Heart right ventricle (tissue), 16 donors: ENCODE measurements at places on chromosomes 7 and 10.

DNA sequence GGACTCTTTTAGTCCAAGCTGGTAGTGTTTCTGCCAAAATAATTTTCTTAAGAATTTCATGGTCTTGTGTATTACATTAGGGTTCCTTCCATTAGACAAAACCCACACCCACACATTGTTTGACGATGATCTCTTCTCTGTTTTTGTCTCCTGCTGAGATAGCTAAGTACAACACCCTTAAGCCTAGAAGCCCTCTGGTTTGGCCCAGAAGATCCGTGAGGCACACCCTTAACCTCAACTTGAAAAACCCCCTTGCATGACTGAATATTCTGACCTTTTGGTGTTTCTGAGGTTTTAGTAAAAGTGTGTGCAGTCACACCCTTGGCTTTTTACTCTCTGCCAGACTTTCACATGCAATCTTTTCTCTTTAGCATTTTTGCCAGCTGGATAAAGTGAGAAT lies 29.3 kb upstream of the ERCC6 start:
- DNase-seq = no peak

- DNase-seq = no peak
Observed at GRCh38 chr10:8043569-8044306, 10.8 kb upstream of the GATA3 start.

DNA sequence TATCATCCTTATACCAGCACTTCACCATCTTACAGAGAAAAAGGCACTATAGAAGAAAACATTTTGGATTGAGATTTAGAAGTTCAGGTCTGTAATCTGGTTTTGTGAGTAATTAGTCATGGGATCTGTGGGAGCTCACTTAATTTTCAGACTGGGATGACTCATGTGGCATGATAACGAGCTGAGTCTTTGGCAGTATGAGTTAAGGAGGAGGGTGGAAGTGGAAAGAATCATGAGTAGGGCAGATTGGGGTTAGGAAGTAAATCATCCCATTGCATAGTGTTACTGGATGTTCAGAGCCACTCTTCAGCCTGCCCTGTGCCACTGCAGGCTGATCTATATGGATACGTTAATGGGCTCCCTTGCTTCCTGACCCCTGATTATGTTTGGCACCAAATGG lies 64.9 kb downstream of the ZNF92 start:
- no peak for DNase-seq

DNA sequence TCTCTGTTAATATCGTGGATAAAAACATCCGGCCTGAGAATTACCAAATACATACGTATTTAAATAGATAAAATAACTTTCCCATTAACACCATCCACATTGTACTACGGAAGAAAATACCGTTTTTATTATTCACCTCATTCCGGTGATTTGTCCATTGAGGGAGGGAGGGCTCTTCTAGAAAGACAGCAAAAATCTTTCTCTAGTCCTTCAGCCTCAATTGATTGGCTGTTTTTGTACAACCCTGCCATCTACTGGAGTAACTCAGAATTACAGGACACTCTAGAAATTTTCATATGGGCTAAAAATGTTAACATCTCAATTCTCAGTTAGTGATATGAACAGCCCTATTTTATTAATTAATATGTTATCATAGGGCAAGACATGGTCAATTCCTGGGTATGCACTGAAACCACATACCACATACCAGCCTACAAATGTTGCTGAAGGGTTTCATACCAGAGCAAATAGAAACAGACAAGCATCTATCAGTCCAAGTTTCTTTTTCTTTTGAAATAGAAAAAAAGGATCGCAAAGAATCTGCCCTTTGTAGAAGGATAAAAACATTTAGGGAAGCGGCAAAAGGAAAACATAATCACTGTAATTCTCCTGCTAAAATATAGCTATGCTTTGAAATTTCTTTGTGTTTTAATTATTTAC lies 55.8 kb upstream of the CDCA7L start:
- no peak for DNase-seq

GRCh38 chr10:10397906-10398305 lies 619.8 kb upstream of the CELF2 start:
- DNase-seq = no peak

GRCh38 chr7:42914421-42915045 lies 2.7 kb upstream of the C7orf25 start:
- DNase-seq = no peak

DNA sequence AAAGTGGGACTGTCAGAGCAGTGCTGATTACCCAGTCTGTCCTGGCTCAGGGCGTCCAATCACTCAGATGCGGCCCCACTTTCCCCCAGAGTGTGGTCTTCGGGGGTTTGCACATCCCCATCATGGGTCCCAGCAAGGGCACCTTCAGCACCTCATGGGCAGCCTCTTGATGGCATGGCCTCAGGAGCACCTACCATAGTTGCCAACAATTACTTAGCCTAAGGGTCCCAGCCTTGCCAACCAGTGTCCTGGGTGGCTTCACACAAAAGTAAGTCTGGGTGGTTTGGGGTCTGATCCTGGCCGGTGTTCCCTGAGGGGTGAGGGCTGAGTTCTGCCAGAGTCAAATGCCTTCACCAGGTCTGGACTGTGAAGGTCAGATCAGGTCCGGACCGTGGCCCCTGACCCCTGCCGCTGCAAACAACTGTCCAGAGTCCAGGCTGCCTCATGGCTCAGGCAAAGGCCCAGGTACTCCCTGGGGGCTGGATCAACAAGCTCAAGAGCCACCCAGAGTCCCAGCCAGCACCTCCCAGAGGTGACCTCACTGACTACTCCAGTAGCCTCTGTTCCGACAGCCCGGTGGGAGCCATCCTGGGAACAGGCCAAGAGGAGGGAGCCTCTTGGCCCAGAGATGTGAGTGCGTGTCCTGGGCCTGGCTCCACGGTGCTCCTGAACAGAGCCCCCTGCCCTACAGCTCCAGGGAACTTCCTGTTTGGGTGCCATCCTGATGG lies 6.2 kb upstream of the MARVELD1 start:
- no peak for DNase-seq

DNA sequence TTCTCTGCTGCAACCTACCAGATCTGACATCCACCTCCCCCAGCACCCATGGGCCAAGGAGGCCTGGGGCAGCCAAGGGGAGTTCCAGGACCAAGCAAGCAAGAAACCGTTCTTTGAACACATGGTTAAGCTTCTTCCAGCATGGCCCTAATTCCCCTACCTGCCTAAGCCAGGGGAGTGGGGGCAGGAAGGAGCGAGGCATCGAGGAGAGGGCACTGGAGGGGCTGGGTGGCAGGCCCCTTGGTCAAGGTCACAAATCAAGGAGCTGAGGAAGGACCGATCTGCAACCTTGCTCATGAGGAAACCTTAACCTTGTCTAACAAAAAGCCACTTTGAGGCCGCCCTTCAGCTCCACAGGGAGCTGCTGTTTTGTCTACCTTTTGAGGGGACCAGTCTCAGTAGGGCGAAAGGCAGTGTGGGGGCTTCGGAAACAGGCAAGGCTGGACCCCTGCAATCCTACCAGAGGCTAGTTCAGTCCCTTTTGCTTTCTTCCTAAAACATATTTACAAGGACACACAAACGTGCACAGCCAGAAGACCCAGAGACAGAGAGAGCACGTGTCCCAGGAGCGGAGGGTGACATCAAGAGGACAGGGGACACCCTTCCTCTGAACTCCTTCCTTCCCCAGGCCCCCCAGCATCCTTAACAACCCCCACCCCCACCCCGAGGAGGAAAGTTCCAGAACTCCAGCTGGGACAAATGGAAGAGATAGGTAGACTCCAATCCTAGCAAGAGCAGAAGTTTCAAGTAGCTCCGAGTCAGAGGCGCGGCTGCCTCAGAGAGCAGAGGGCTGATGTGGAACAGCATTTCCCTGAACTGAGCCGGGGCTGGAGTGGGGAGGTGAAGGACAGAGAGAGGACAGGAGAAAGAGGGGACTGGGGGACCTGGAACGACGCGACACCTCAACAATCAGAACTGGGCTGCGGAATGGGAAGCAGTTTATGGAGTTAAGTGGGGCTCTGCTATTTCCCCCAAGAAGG lies 28.2 kb downstream of the SPOCK2 start:
- DNase-seq = no peak

DNA sequence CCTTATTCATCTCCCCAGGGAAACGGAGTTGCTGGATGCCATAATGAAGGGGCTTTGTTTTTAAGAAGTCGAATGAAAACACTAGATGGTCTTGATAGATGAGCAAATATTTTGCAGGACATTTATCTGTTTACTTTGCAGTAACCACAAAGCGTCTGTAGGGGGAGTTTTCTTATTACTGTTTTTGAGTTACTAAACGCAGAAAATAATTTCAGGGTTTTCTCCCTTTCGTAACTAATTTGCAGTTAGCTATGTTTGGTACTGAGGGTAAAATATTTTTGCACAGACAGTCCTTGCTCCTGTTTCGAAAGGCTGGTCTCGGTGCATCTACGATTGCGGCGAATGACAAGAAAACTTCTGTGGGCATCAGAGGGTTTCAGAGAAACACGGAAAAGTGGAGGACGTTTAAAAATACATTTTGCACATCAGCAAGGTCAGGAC lies 505.6 kb upstream of the MKI67 start:
- DNase-seq = peak; percentile 41

- no peak for DNase-seq
Observed at GRCh38 chr7:105600720-105601550, 19.6 kb upstream of the EFCAB10 start.

- DNase-seq = no peak
Observed at GRCh38 chr7:29447828-29448227, 115.8 kb upstream of the PRR15 start.

GRCh38 chr7:123757095-123757494 lies 8.3 kb upstream of the WASL start:
- DNase-seq = no peak

GRCh38 chr7:42690794-42691639 lies 220.9 kb downstream of the C7orf25 start:
- no peak for DNase-seq

DNA sequence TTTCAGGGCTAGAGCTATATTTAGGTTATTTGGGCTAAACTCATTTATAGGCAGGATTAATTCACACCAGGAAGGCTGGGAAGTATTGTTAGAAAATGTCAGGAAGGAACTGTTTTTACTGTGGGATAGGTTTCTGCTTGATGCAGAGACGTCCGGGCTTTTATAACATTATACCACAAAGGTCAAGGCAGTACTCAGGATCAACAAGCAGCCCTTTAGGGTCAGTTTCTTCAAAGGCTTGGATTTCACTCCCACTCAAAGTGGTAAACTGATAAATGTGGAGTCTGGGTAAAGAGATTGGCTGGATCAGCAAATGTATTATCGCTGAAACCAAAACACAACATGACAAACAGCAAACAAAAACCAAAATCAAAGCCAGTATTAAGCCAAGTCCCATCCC lies 127.2 kb downstream of the ARL5B start:
- no peak for DNase-seq

DNA sequence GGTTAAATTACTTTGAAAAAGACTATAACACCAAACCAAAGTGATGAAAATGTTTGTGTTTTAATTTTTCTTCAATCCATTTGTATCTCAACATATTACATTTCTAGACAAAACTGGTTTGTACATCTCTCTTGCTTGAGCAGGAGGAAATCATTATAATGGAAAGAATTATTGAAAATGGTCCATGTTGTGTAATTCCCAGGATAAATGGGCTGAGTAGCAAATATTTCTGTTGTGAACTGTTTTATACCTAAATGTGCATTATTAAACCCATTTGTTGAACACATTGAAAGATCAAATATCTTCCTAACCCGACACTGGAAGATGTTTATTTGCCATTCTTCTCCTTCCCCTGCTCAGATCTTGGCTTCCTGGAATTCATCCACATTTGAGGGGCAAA lies 14.1 kb upstream of the CDK6 start:
- DNase-seq = no peak

GRCh38 chr7:46389146-46389545 lies 468.1 kb upstream of the IGFBP3 start:
- no peak for DNase-seq

- no peak for DNase-seq
Observed at GRCh38 chr10:91048380-91048779, 127.5 kb upstream of the ANKRD1 start.

GRCh38 chr10:29734962-29735627 lies 100.3 kb upstream of the SVIL start:
- peak; percentile 78 for DNase-seq

GRCh38 chr10:48444861-48445841 lies 138.7 kb downstream of the MAPK8 start:
- no peak for DNase-seq

DNA sequence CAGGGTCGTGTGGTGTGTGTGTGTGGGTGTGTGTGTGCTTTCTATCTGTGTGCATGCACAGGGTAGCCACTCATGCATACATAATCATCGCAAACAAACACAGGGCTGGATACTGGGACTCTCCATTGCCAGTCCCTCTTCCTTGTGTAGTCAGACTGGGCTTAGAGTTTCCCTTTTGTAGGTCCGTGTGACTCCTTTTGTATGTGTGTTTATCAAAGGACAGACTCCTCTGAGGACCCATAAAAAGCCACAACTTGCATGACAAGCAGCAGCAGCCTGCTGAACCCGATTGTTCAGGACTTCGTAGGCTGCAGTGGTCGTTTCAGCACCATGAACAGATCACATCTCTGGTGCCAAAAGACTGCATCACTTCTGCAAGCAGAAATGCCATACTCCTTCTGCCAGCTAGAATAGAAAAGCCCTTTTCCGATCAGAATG lies 895 bp downstream of the VSTM2A start:
- DNase-seq = no peak

- no peak for DNase-seq
Observed at GRCh38 chr10:113142601-113143362, 192.7 kb downstream of the TCF7L2 start.

- DNase-seq = no peak
Observed at GRCh38 chr7:127252377-127252713, 396 bp downstream of the GRM8 start.

GRCh38 chr10:79422178-79422892 lies 23.1 kb downstream of the ZCCHC24 start:
- DNase-seq = no peak

- no peak for DNase-seq
Observed at GRCh38 chr7:22411977-22412693, 55.2 kb upstream of the RAPGEF5 start.

GRCh38 chr10:71270301-71271220 lies 48.5 kb upstream of the SLC29A3 start:
- DNase-seq = peak; percentile 24

GRCh38 chr10:89388806-89389205 lies 3.6 kb upstream of the IFIT1 start:
- no peak for DNase-seq

GRCh38 chr10:103793429-103793828 lies 61.9 kb downstream of the SH3PXD2A start:
- DNase-seq = no peak

- DNase-seq = no peak
Observed at GRCh38 chr7:21819048-21819447, 126.7 kb downstream of the CDCA7L start.

DNA sequence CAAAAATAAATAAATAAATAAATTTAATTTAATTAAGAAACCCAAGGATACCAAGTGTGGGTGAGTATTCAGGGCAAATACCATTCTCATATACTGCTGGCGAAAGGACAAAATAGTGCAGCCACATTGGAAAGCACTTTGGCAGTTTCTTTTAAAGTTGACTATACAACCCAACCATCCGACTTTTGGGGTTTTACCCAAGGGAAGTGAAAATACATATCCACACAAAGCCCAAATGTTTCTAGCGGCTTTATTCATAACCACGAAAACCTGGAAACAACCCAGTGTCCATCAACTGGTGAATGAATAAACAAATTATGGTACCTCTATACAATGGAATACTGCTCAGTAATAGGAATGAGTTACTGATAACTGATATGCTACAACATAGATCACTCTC lies 36.2 kb upstream of the OGDHL start:
- DNase-seq = no peak
